Activated CD4-positive, CD25-positive, alpha-beta regulatory T cell (primary cell): ENCODE measurements at places on chromosomes 12 and 14.

DNA sequence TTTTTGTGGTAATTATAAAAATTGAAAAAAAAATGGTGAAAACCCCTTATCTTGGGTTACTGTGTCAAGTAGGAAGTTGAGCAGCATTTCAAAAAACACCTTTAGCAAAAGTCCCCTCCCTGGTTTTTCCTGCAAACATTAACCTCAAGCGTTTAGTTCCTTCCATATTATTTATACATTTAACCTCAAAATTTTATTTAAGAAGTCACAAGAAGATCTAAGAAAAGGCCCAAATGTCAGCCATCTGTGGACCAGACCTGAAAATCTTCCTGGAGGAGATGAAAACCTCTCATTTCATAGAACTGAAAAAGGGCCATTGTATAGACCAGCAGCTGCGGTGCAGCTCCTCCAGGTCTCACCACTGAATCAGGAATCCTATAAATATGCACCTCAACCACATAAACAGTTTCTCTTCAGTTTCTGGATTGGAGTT is 40.4 kb upstream of the BTG1 start:
- DNase-seq, result no peak

- no peak for DNase-seq
Measured at GRCh38 chr14:20493634-20494033, 11.7 kb upstream of the RNASE10 start.

DNA sequence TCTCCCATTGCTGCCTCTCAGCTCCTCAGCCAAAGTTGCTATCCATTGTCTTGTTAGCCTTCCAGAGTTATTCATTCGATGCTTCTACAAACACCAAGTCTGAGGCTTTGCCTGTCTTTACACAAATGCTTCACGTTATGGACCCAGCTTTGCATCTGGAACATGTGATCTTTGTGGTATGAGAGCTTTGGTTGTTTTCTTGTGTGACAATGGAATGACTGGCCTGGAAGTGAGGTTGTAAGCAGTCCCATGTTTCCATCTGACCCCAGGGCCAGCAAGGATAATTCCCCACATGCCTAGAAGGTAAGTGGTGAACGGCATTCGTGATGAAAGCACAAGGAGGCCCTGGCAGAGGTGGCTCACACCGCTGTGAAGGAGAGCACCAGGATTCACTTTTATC is 866.7 kb upstream of the TMEM132C start:
- DNase-seq, result no peak

DNA sequence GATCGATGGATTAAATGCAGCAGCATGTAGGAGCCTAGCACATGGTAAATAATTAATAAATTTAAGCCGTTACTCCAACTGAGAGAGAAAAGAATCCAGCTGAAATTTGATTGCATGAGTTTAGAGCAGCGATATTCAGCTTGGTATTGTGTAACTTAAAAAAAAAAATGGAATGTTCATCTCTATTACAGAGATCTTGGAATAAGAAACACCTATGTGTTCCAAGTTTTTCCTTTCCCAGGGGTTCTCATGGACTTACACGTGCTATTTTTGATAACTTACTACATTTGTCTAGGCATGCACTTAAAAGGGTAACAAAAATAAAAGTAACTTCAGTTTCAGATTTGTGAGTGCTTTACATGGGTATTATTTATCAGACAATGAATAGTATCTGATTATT is 122.8 kb downstream of the RASSF9 start:
- no peak for DNase-seq

DNA sequence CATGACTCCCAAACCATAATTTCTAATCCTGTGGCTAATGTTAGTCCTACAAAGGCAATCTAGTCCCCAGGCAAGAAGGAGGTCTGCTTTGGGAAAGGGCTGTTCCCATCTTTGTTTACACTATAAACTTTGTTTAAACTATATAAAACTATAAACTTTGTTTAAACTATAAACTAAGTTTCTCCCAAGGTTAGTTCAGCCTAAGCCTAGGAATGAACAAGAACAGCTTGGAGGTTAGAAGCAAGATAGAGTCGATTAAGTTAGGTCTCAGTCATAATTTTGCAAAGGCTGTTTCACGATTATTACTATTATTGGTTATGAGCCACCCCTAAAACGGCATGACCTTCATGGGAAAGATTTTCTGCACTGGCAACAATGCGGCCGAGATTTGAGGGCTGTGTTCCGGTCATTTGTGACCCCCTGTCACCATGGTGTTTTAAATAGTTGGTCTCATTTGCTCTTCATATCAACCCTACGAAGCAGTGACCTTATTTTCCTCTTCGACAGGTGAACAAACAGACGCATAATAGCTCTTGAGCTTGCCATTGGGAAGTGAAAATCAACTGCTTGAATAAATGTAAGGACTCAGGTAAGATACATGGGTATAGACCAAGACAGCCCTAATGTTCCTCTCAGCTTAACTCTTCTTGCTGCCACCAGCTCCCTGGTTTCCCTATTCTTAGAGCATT is 322.6 kb upstream of the TMEM132C start:
- DNase-seq, result no peak

- no peak for DNase-seq
Measured at GRCh38 chr14:104075530-104076151, 9.9 kb upstream of the ASPG start.

GRCh38 chr14:100078997-100079725 is 13.9 kb downstream of the EVL start:
- DNase-seq, result peak; percentile 63

DNA sequence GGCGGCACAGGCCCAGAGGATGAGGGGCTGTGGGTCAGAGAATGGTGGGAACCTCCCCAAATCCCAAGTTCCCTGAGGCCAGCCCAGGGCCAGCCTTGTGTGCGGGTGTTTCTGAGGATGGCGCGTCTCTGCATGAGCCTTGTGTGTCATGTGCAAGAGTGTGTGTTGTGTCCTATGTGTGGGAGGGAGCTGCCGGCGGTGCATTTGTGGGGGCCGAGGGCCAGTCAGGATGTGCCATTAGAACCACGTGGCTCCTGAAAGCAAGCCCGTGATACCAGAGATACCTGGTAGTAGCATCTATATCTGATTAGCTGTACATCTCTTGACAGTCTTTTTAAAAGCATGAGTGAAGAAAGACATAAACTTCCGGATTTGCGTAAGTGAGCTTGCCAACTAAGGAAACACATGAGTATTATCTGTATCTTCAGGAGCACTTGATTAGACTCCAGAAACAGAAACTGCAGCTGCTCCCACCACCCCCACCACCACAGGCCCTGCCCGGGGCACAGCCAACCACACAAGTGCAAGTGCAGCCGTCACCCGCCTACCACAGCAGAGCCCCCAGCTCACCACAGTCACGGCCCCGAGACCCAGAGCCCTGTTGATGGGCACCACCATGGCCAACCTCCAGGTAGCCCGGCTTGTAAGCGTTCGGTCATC is 19.2 kb downstream of the DDX51 start:
- no peak for DNase-seq

DNA sequence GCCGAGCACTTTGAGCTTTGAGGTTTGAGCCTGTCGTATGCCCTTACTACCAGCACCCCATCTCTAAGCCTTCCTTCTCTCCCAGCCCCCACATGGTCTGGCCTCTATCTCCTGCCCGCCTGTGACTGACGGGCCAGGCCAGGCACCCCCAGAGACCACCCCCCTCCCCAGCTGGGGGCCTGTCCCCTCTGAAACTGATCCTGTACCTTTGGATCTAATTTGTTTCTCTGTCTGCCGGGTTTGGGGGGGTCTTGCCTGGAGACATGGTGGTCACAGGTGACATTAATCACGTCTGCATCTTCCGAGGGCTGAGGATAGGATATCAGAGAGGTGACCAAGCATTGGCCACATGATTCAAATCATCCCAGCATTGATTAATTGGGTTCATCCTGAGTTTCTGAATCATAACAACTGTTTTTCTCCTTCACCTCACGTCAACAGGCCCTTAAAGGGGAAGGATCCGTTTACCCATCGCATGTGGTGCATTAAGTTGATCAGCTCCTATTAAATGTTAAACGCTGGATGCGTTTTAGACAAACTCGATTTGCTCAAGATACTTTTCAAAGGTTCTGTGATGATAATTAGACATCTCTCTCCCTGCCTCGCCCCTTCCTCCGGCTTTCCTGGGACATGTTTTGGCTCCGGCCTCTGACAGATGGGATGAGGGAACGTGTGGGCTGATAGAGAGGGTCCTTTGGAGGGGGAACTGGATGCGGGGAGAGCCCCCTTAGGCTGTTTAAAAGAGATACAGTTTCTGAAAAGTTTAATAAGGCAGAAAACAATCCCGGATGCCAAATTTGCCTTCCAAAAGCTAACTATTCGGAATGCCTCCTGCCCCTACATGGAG is 63.3 kb upstream of the TBX3 start:
- no peak for DNase-seq

- DNase-seq, result no peak
Measured at GRCh38 chr12:75130811-75131210, 78.8 kb downstream of the KCNC2 start.

GRCh38 chr12:92132288-92132687 is 13.4 kb downstream of the BTG1 start:
- no peak for DNase-seq

DNA sequence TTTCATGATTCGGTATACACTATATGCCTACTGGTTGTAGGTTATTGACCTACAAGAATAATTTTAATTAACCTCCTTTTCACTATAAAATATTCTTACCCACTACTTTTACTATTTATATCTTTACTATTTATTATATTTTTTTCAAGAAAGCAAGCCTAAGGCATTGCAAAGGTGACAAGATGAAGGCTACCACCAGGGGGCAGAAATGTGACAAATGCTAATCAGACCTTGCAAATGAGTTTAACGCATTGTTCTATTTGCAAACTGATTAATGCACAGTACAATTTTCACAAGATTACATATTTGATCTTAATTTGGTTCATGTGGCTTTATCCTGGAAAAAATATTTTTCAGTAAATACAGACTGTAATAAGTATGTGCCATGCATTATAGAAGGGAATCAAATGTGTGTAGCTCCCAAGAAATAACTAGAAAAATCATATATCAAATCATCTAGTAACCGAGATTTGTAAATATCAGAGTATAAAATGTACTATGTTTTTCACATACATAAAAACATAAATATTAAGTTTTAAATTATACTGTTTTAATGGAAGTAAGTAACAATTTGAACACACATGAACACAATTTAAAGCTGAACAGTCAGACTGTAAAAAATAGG is 107.0 kb downstream of the ADAMTS20 start:
- DNase-seq, result no peak

DNA sequence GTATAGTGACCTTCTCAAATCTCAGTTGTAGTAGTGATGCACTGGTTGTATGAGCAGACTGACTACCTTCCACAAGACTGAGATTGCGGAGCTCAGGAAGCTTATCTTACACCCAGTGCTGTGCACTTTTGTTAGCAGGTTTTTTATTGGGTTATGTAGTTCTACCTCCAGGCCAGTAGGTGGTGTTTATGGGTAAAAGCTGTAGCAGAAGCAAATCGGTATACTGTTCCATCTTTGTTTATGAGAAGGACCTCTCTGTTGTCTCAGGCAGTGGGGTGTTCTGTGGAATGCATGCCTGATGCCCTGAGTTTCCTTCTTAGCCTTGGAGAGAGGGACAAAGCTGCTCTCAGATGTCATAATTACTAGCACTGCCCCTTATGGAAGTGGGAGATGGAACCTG is 217.8 kb downstream of the LRFN5 start:
- no peak for DNase-seq
